Right renal cortex interstitium (tissue), 3 donors: ENCODE measurements at places on chromosomes 7 and 10.

DNA sequence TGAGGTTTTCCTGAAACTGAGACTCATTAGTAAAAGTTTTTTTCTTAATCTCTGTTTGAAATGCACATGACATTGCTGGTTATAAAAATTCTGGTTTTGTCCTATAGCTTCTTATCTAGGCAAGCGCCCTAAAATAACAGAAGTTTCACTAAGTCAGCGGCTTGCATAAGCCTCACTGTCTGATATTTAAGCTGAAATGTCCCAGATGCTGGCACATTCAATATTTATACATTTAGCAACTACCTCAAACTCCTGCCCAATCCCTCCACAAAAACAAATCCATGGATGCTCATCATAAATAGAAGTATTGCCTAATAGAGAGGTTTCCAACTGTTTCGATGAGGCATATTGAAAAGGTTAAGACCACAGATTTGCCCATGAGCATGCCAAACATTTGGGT lies 83.1 kb upstream of the EGR2 start:
- DNase-seq, result no peak

- no peak for DNase-seq
Measured at GRCh38 chr10:74384615-74385183, 233.7 kb downstream of the ADK start.

DNA sequence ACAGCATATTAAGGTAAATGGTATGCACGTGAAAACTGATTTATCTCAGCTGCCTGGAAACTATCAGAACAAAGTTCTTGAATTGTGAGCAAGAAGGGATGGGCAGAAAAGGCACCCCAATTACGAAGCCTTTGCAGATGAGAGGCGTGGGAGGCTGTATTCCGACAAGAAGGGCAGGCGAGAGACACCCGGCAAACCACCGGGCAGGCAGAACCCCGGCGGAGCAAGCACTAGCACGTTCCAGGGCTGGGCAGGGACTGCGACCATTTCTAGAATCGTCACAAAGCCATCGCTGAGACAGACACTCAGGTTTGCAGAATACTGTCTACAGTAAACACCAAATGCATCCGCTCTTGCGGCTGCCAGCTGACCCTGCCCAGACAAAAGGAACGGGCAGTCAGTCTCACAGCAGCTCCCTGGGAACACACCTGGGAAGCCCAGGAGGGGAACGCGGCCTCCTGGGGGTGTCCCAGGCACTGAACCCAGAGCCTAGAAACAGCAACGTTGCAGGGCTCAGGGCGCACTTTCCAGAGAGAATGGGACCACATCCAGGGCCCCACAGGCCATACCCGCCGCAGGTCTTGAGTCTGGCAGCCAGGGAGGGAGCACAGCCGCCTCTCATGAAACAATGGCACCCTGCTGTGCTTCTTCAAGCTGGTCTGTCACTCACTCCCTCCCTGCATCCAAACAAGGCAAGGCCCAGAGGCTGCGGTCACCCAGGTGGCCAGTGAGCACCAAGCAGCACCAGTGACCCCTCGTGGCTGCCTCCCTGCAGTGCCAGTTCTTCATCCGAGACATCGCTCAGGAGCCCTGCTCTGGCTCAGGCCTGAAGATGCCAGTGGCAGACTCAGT lies 261.9 kb downstream of the PTPRN2 start:
- DNase-seq, result peak; percentile 44

DNA sequence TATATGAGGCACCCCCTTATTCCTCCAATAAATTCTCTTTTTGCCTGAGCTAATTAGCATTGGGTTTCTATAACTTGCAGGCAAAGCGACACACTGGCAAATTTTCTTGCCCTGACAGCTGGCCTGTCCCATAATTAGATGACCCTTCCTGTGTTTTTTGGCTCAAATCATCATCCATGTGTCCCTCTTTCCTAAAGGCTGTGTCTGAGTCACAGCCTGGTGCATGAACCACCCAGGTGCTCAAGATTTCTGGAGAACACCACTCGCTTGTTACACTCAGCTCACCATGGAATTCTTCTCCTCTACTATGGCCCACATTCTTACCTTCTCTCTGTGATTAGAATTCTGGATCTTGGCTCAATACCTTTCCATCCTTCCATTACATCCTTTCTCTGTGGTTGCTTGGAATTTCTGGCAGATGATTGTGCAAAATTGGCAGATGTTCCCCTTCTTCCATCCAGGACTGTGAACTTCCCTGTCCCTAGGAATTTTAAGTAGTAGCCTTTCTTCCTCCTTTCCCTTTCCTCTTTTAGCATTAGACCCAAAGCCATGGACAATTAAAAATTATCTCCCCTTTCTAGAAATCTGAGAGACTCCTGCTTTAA lies 116.0 kb upstream of the ANKRD1 start:
- no peak for DNase-seq

DNA sequence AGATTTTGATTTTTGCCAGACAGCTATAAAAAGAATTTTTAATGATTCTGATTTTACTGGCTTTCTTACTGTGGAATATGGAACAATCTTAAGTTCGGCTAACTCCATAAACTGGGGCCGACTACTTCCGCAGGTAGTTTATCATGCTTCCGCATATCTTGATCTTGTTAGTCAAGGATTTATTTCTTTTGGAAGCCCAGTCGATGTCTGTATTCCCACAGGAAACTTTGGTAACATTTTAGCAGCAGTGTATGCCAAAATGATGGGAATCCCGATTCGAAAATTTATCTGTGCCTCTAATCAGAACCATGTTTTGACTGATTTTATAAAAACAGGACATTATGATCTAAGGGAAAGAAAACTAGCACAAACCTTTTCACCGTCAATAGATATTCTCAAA lies 8.1 kb downstream of the THNSL1 start:
- no peak for DNase-seq

DNA sequence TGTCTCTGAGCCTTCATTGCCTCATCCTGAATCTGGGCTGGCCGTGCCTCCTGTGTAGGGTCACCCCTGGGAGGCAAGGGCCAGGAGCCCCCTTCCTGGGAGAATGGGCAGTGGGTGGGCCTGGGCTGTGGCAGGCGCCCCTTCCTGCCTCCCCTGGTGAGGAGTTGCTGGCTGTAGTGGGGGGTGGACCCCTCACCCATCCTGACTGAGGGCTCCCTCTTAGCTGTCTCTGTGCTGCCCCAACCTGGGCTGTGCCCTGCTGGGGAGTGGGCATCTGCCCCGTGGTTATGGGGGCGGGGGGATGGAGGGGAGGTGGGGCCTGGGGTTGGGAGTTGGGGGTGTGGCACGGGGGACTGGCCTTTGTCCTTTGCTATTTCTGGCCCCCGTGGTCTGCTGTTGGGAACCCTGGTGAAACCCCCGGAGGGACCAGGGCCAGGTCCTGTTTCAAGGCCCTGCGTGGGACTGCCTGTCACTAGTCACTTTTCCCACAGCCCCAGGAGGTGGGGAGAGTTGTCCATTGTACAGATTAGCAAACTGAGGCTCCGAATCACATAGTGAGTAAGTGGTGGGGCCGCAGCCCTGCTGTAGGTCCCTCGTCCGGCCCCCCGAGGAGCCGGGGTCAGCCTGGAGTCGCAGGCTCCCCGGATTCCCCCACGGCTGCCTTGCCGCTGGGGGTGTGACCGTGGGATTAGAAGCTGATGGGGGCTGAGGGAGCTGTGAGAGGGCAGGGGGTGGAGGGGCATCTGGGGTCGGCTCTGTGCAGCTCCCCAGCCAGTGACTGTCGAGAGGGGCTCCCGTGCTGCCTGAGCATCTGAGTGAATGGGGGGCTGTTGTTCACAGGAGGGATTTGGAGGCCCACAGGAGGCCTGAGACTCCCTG lies 2.7 kb downstream of the TTYH3 start:
- no peak for DNase-seq

- DNase-seq, result peak; percentile 4
Measured at GRCh38 chr7:92057375-92057774, 76.9 kb downstream of the CYP51A1 start.

- no peak for DNase-seq
Measured at GRCh38 chr10:74096777-74097176, 53.9 kb downstream of the AP3M1 start.

DNA sequence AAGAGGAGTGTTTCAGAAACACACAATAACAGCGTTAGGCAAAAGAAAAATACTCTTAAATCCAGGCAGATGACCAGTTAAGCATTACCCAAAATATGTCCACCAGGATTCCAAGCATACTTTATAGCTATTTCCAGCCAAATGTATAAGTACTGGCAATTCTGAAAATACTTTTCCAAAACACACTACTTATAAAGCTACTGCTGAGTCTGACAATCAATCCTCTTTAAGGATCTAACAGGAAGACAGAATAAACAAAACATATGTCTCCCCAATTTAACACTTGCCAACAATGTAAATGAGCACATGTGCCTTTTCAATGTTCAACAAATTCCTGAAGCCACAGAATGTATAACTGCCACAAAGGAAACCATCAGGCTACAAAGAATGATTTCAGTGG lies 370.9 kb downstream of the SORCS1 start:
- DNase-seq, result no peak

DNA sequence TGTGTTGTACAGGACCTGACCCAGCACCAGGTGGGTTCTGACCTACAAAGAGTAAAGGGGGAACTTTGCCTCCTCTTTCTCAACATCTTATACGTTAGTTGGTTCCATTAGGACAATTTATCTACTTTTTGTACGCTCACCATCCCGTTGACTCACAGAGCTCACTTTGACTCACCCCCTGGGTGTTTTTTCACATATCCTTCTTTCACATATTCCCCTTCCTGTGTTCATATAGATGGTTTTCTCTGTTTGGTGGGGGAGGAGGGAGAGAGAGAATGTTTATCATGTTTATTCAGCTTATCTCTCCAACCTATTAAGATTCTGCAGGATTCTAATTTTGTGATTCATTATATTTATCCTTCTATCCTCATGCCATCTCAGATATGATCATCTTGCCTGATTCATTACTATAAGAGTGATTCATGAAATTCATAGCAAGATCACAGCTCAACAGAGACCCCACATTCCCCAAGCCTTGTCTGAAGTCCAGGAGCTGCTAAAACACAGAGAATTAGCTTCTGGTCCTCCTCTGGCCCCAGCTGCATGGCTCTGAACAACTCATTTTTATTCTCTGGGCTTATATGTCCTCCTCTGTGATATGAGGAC lies 37.2 kb downstream of the PRSS2 start:
- no peak for DNase-seq

DNA sequence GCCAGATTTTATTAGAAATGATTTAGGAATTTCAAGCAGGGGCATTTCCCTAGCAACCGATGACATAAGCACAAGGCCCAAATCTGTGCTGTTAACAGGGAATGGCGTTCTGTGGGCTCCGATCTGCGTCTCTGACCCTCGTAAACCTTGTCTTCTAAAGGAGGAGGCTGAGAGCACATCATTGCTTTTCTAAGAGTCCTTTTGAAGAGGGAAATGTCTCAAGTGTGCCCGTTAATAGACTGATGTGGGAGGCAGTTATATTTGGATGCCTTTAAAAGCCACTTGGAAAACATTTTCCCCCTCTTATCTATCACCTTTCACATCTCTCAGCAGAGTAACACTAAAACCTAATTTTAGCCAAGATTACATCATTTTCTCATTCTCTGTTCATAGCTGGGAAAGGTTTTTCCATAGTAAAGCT lies 424.1 kb upstream of the GALNT17 start:
- no peak for DNase-seq

DNA sequence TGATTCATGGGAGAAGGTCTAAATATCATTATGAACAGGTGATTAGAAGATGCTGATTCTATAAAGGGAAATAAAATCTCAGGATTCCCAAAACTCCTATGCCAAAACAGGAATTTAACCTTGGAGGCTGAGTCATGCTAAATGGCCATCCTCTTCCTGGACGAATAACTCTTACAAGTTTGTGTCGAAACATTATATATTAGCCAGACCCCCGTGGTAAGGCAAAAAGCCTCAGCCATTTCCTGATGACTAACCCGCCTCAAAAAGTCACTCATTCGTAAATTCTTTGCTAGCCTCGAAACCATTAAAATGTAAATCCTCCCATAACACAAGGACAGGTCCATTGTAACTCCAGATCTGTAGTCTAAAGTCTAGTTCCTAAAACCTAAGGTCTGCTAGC lies 32.0 kb downstream of the CUL2 start:
- no peak for DNase-seq

GRCh38 chr7:157762824-157763223 lies 426.0 kb downstream of the DNAJB6 start:
- DNase-seq, result no peak

DNA sequence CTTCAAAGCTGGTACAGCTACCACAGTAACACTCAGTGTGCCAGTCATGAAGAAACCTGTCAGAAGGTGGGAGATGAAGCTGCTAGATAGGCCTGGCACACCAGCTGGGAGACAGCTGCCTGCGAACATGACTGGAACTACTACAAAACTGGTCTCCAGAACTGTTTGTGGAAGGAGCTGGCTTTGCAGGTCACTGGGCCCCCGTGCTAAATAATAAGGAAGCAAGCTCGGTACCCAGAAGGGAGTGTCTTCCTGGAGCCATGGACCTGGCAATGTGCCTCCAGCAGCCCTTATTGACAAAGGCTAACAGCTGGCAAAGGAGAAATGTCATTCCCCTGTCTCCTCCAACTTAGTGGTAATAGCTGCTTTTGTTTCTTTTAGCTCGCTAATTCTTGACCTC lies 1217.6 kb upstream of the LRRN3 start:
- no peak for DNase-seq

DNA sequence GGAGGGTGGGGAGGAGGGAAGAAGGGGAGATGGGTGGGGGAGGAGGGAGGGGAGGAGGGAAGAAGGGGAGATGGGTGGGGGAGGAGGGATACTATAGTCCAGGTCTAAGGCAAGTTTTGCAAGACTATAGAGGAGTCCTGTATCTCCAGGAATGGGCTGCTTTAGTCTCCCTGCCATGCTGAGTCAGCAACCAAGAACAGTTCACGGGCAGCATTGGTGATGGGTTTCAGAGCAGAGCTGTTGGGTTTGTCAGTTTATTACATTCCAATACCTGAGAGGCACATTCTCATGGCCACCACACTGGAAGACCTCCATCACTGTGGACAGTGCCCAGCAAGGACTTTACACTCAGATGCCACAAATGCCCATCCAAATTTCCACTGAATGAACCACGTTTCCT lies 212.7 kb downstream of the GRM8 start:
- DNase-seq, result no peak

DNA sequence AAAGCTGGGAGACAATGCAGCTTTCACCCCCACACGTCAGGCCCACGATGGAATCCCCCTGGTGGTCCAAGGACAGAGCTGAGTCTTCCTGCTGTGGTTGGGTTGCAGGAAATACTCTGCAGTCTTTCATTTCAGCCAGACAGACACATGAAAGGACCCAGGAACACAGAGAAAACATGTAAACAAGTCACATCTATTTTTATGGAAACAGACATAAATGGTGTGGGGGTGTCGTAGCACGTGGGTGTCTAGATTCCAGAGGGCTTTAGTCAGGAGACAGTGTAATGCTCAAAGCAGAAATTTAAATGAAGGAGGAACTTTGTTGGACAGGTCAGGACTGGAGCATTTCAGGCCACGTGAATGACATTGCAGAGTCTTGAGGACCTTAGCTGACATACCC lies 444.6 kb downstream of the SUGCT start:
- no peak for DNase-seq
